ENCODE measurements at places on chromosomes 2 and 18.
A peak's percentile ranks its signal among the peaks of the same experiment; 100 is the strongest.

DNA sequence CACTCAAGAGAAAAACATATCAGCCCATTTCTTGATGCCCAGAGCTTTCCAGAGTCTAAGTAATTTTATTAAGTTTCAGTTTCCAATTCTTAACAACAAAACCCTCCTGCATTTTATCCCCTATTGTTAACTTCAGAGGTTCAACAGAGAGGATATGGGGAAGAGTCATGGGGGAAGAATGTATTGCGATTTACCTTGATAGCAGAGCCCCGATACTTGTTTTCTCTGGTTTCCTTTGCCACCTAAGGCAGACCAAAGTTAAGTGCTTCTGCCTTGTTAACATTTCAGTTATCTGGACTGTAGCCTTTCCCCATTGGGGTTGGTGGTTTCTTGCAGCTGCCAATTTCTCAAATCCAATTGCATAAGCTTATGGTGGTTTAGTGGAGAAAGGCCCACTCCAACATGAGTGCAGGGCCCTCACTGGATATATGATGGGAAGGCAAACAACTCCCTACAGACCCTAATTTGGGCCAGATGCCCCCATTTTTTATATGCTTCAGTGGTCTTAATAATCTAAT lies 82.0 kb upstream of the ITGB6 start:
- DNase-seq, result no peak

DNA sequence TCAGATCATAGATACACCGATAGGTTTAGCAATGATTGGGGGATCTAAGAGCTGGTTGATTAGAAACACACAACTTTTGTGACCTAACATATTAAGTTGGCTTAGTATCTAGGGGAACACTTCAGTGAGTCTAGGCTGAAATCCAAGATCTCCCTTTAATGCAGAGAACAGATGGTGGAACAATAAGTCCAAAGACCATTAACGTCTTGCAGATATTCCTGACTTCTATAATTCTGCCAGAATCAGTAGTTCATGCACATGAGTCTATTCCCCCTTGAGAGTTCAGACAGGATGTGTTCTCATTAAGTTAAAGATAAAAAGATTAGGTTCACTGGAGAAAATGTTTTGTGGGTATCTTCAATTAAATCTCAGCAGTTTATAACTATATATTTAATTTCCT lies 506.5 kb downstream of the TSN start:
- DNase-seq, result no peak

DNA sequence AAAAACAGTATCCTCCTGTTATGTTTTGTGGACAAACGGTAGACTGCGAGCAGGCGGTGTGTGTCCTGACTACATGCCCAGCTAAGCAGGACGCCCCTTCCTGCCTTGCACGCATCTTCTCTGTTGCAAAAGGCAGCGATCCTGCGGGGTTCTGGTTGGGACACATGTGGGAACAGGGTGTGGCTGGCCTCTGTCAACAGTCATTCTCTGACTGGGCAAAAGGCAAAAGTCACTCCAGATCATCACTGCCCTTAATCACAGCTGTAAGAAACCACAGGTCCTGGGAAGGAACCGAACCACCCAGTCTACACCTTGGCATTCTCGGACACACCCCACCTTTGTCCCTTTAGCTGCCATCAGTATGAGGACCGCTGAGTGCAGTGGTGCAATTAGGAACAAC lies 44.3 kb upstream of the TMEM87B start:
- no peak for DNase-seq

GRCh38 chr2:73292316-73292905 lies 937 bp downstream of the EGR4 start:
- DNase-seq, result no peak

DNA sequence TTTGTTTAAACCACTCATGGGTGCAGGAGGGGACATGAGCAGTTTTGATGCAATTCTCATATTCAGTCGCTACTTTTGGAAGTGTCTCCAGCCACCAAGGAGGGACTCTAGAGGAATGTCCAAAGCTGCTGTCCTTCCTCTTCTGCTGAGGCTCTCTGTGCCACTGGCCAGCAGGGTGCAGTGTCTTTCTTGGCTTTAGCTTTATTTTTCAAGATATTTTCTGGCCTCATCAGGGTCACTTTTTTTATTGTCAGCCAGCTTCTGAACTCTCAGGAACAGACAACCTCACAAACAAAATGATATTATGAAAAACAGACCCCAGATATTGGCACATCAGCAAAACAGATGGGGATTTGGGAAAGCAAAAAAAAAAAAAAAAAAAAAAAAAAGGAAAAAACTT lies 289.3 kb upstream of the ZSWIM2 start:
- no peak for DNase-seq

DNA sequence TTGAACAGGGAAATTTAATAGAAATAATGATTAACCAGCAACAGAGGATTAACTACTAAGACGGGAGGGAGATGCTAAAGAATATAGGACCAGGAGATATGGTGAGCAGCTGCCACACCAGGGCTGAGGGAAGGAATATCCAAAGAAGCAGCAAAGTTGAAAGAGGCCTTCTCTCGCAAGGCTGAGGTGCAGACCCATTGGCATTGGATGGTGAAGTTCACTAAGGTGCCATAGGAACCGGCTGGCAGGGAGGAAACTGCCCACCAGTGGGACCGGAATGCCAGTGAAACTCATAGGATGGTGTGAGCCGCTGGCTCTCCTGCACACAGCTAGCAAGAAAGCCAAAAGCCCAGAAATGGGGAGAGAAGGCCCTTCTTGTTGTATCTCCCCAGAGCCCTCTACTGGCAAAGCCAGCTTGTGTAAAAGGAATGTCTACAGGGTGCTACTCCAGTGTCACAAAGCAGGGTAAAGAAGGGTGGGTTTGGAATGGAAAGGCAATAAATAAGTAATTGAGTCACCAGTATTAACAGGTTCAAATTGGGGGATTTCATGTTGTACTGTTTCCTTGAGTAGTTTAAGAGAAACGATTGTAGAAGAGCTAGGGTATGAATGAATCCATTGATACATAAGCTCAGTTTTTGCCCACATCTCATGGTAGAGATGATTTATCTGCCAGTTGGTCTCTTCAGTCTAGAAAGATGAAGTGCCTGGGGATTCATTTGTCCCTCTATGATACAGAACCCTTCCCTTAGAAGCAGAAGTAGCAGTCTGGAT lies 36.0 kb downstream of the FARP2 start:
- DNase-seq, result no peak

- DNase-seq, result no peak
Measured at GRCh38 chr2:174343343-174343622, 8.5 kb downstream of the SP9 start.

DNA sequence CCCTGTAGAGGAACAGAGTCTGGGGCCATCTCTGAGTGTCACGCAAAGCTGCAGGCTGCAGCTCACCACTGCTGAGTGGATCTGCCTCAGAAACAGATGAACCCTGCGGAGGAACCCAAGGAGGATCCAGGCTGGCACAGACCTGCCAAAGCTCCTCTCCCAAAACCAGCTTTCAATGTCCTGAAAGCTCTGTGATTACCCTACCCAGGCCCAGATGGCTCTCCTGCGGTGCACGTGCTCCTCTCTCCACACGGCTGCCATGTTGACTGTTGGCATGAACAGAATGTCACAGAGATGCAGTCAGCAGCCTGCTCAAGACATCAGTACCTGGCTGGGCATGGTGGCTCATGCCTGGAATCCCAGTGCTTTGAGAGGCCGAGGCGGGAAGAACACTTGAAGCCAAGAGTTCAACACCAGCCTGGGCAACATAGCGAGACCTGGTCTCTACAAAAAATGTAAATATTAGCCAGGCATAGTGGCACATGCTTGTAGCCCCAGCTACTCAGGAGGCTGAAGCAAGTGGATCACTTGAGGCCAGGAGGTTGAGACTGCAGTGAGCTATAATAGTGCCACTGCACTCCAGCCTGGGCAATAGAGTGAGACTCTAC lies 216.8 kb downstream of the MGAT5 start:
- no peak for DNase-seq

- DNase-seq, result no peak
Measured at GRCh38 chr2:85753525-85754312, at the start of gene ATOH8. Gene ATOH8 (plus strand): TSS chr2:85753991. CDS start chr2:85754190, 199 bp downstream.

GRCh38 chr2:230737300-230737699 lies 24.7 kb downstream of the CAB39 start:
- no peak for DNase-seq

DNA sequence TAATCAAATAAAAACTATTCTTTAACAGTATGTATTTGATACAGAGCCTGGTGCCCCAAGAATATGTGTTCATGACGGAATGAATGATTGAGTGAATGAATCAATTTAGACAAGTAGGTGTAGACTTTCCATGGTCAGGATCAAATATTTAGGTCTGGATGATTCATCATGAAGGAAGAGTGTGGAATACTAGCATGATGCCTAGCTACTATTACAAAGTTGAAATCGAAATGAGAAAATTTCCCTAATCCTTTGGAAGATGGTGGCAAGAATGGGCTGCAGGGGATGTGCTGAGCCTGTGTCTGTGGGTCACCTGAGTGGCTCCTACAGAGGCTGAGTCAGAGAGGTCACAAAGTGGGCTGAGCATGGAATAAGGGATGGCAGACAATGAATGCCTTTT lies 3.1 kb upstream of the MALT1 start:
- DNase-seq, result no peak

DNA sequence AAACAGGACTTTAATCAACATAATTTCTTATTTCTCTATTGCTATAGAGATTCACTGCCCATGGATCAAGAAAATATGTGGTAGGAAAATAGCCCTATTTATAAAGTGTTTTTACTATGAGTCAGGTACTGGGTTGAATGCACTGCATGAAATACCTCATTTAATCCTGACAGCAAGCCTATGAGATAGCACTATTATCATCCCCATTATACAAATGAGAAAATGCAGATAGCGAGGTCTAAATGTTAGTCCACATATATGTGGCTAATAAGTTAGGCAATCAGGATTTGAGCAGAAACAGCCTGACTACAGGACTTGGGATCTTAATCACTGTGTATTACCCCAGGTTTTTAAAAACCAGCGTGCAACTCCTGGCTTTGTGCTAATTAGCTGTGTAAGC lies 8.5 kb upstream of the LYPD1 start:
- no peak for DNase-seq

- peak; percentile 79 for DNase-seq
Measured at GRCh38 chr2:43349904-43350303, 123.5 kb upstream of the ZFP36L2 start.

DNA sequence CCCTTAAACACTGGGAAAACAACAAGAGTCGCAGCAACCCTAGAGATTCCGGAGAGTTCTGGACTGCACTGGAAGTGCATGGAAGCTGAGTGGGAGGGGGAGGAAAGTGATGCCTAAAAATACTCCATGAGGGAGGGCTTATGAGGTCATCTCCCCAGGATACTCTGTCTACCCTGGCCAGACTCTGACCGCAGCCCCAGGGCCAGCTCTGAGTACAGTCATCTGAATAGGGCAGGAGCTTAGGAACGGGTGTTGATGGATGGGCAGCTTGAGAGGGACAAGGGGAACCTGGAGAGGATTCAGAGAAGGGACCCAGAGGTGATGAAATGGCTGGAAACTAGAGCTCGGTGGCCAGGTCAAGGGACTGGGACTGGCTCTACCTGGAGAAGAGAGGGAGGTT lies 79.3 kb upstream of the IGFBP5 start:
- no peak for DNase-seq

DNA sequence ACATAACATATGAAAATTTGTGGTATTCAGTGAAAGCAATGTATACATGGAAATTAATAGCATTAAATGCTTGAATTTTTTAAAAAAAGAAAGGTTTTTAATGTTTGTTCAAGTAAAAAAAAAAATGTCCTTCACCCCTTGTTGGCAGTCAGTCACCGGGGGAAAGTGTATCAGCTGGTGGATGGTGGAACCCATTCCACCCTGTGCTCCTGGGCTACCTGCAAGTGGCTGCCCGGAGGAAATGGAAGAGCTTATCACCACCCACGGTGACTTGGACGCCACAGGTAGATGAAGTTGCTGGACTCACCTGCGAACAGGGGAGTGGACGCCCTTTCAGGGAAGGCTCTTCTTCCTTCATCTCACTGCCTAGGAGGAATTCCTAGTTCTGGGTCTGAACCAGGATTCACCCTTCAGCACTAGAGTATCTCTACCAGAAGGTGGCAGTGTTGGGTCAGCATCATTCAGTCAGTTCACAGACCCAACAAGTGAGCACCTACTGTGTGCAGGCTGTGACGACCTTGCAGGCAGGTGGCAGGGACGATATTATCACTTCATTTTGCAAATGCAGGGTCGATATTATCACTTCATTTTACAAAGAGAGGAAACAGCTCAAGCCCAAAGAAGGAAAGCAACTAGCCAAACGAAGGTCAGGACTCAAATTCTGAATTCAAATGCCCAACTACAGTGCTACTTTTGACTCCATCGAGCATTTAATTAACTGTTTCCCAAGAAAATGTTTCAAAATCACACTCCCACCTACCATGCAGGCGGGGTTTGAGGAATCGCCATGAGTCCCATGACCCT lies 35.8 kb downstream of the CIB4 start:
- DNase-seq, result no peak

DNA sequence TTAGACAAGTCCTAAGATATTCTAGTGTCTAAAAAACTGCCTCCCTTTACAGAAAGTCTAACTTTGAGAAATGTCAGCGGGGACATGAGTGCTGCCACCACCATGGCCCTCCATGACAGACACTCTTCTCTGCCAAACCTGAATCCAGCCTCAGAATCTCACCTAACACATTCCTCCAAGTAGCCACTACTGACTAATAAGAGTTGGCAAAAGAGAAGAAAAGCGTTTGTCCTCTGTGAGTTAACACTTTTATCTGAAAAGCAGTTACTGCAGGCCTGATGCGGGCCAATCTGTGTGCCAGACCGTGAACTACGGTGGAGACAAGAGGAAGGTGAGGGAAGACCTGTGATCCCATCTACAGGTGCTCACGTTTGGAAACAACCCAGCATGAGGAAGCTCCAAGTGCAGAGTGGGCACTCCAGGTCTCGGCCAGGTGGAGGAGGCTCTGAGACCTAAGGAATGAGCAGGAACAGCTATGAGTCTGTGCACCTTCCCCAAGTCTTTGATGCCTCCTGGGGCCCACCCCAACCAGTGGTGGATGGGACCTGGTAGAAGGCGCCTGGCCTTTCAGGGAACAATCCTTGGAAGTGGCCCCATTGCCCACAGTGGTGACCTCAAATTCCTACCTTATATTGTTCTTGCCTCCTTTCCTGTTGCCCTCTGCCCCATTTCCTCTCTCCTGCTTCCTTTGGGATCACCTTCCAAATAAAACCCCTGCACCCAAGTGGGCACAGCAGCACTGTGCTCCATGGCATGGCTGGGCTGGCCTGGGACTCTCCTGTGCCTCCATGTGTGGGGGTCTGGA lies 91.6 kb downstream of the BIN1 start:
- no peak for DNase-seq

DNA sequence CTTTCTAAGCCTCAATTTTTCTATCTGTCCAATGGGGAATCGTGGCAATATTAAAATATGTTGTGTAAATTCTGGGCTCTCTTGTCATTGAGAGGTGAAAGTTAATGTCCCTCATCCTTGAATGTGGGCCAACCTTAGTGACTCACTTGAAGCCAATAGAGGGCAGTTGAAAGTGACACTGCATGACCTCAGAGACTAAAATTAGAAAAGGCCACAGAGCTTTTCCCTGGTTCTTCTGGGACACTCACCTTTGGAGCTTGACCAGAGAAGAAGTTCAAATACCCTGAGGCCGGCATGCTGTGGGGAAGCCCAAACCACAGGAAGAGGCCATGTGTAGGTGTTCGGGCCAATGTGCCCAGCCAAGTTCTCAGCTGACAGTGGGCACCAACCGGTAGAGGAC lies 24.1 kb upstream of the SIX2 start:
- no peak for DNase-seq

All from renal pelvis (tissue), 12 donors.